ENCODE measurements at places on chromosomes 5 and 9. TPM values are rescaled to one million over a fixed set of nuclear protein-coding genes. Genes with fewer than 3 reads are reported as not detected.

Gene FAM163B
- total RNA-seq: not detected

Gene RNF224
- total RNA-seq: not detected

Gene INSL6
- not detected for total RNA-seq

Gene NNT
- total RNA-seq: 27.2 TPM

Gene CDH10
- total RNA-seq: 1.6 TPM

Gene PCDHA11
- not detected for total RNA-seq

Gene FSTL4
- total RNA-seq: not detected

DNA sequence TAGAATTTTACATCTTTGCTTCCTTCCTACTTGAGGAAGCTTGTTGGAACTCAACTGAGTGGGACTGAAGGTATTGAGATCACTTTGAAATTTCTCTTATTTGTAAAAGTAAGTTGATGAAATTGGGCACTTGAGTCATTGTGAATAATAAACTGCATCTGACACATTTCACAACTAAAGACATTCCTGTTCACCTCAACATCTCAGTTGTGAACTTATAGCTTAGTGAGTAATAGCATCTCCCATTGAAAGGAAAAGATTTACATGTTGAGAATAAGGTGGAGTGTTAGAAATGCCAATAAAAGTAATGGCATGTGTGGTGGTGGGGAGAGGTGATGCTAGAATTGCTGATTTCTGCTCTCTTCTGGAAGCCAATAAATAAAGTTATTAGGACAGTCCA is 145.0 kb downstream of the SLC24A2 start:
- DNase-seq: no peak

DNA sequence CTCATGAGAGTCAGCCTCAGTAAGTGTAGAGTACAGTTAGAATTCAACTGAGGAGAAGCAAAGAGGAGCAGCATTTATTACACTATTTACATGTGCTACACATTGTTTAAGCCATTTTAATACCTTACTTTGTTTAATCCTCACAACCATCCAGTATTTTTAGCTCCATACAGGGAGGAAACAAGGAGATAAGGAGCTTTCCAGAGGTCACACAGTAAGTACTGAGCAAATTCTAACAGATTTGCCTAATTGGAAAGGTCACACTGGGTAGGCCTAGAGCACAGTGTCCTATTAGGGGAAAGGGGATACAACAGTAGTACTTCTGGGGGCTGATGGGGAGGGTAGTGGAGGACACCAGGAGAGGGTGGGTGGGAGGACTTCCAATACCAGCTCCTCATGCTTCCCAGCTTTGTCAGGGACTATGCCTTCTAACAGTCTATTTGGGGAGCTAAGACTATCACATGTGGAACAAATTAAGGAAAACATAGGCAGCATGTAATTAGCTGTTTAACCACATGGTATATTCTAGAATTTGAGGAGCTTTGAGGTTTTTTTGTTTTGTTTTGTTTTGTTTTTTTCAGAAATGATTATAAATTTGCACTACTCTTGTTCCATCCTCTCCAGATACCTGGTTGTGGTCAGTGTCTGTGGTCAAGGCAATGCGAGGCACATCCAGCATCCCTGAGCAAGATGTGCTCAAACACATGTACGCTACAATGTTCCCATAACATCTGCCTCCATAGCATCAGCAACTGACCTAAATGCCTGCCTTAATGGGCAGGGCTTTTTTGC is 96.0 kb upstream of the SLC12A2 start:
- DNase-seq: peak; percentile 12

GRCh38 chr5:1264211-1264610 is 30.7 kb downstream of the TERT start:
- no peak for DNase-seq

GRCh38 chr5:10700516-10700915 is 60.5 kb downstream of the DAP start:
- no peak for DNase-seq

DNA sequence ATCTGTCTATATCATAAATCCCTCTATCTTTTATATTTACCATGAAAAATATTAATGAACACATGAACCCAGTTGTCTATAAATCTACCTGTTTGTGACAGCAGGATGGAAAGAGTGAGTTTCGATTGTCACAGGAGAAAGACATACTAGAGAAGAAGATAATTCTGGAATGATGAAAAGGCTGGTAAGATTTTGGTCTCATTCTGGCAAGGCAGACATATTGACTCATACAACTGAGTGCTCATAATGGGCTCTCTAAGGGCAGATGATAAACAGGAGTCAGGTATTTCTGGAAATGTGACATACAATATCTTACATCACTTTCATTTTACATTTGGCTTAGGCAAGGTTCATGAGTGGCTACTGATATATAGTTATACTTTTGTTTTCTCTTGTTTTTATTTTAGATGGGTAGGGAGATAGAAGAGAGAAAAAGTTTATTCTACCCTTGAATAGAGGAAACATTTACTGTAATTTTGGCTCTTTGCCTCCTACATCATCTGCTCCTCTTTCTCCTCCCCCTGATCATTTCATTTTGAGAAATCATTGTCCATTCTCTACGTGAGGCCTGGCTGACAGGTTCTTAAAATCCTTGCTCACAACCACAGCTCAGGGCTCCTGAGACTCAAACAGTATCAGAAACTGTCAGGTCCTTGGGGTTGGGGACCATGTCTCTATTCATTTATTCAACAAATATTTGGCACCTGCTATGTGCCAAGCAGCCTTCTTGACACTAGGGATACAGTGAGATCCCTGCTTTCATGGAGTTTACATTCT is 14.4 kb downstream of the ELOVL7 start:
- DNase-seq: no peak

GRCh38 chr9:71403106-71403505 is 281.7 kb upstream of the TRPM3 start:
- DNase-seq: no peak

GRCh38 chr5:114727358-114727757 is 365.5 kb downstream of the KCNN2 start:
- DNase-seq: no peak

GRCh38 chr9:77588271-77588937 is 59.7 kb downstream of the GNA14 start:
- peak; percentile 90 for DNase-seq

GRCh38 chr5:159341906-159342310 is 11.6 kb upstream of the IL12B start:
- DNase-seq: peak; percentile 93

DNA sequence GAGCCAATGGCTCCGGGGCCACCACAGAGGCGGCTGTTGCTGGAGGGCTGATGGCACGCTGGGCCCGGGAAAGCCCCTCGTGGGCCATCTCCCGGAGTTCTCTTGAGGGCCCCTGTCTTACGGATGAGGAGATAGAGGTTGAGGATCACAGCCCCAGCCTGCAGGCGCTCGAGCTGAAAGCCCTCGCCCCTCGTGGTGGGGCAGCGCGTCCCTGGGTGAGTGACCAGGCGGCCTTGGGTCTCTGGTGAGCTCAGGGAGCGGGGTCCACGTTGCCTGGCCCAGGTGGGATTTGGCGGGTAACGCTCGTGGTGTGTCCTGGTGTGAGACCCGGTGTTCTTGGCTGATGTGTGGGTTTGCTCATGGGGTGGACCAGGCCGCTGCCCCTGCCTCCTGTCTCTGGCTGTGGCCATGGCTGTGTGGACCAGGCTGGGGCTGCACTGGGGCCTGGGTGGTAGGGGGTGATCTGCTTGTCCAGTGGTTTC is 38.9 kb downstream of the RXRA start:
- DNase-seq: no peak

DNA sequence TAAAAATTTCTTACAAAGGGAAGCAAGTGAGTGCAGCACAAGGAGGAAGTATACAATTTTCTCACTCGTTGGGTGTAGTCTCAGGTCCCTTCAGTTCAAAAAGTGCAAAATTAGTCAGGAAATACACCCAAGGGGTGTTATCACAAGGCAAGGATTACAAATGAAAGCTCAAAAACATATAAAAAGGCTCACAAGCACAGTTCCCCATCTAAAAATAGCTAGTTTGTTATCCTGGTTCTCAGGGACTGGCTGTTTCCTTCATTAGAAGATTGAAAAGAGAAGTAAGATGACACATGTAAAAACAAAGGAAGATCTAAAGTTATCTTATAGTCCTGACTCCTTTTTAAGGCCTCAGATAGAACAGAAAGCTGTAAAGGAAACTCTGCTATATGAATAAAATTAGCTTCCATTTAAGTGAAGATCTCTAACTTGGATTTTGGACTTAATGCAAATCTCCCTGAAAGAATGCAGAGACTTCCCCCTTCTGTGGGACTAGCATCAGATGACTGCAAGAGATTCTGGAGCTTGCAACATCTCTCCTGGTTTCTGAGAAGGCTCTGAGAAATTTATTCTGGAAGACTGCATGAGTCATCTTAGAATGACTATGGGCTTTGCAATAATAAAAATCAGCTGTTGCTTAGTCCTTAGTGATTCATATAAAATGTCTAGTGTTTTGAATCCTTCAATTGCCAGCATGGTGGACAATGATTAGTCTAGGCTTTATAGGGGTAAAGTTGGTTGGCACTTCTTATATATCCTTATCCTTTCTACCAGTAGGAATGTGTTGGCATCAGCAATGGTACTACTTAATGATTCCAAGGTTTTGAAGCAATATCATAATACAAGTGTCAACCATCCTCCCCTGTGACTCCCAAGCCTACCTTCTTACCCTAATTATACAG is 25.4 kb downstream of the DAB2 start:
- DNase-seq: peak; percentile 98

DNA sequence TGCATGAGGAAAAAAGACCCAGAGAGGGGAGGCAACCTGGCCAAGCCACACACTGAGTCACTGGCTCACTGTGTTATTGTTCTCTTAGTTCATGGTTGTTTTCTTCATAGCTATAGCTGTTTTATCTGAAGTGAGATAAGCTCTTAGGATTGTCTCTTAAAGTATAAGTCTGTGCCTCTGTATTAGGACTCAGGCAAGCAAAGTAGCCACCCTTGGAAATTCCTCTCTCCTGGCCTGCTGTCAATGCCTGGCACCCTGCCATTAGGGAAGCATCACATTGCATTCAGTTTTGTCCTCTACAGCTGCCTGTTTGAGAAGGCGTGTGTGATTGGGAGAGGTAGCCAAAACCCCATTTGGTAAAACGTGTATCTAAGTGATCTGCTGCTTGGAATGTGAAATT is 147.4 kb upstream of the GLRA1 start:
- no peak for DNase-seq

GRCh38 chr5:160061770-160062169 is 52.8 kb downstream of the TTC1 start:
- no peak for DNase-seq

GRCh38 chr5:174329738-174330137 is 284.2 kb downstream of the NSG2 start:
- DNase-seq: peak; percentile 25

DNA sequence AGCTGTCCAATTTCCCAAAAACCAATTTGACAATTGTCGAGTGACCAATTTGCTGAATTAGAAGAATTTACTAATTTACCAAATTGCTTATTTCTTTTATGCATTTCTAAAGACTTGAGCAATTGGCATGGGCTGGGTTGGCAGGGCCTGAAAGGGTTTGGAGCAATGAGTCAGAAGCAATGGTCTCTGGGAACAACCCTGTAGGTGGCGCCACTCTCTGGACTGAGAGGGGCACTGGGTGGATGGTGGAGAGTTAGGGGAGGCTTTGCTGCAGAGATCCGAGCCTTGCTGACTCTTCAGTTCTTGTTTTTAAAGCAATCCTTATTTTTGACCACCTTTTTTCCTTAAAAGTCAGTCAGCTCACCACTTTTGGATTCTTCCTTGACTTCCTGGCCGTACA is 71.5 kb upstream of the RPS23 start:
- peak; percentile 72 for DNase-seq

DNA sequence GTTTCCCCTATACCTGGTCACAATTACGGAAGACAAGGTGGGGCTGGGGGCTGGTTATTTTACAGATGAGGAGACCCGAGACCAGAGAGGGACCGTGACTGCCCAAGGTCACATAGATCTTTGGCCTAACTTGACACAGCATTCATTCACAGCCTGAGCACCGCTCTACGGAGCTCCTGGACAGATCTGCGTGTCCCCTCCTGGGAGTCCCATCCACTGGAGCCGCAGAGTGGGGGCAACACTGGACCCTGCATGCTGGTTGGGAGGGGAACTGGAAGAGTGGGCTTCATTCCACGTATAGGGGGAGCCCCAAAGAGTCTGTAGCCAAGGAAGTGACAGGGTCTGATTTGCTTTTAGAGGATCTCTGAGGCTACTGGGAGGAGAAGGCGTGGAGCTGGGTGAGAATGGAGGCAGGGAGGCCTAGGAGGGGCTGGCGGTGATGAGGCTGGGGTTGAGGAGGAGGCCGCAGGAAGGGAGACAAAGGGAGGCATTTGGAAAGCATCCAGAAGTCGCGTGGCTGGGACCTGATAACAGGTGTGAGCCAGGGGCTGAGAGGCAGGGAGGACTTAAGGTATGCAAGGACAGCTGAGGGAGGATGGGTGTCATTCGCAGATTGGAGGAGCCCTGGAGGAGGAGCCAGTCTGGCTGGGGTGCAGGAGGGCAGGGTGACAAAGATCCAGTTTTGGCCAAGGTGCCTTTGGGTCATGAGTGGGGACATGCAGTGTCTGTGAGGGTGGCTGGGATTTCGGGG is 64.3 kb upstream of the IER5L start:
- no peak for DNase-seq

DNA sequence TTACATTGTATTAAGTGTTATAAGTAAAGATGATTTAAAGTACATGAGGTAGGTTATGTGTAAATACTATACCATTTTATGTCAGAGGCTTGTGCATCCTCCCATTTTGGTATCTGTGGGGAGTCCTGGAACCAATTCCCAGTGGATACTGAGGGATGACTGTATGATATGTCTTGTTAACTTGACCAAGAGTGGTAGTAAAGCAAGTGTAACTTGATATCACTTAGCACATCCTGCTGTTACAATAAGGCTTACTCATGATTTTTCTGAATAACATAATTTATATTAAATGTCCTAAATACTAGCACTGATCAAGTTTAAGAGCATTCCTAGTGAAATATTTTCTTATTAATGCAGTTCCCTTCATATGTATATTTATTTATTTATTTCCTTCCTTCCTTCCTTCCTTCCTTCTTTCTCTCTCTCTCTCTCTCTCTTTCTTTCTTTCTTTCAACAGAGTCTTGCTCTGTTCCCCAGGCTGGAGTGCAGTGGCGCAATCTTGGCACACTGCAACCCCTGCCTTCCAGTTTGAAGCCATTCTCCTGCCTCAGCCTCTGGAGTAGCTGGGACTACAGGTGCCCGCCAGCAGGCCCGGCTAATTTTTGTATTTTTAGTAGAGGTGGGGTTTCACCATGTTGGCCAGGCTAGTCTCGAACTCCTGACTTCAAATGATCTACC is 7.5 kb downstream of the NDFIP1 start:
- DNase-seq: peak; percentile 69

- no peak for DNase-seq
Measured at GRCh38 chr9:130751631-130752355, 58.2 kb downstream of the EXOSC2 start.

DNA sequence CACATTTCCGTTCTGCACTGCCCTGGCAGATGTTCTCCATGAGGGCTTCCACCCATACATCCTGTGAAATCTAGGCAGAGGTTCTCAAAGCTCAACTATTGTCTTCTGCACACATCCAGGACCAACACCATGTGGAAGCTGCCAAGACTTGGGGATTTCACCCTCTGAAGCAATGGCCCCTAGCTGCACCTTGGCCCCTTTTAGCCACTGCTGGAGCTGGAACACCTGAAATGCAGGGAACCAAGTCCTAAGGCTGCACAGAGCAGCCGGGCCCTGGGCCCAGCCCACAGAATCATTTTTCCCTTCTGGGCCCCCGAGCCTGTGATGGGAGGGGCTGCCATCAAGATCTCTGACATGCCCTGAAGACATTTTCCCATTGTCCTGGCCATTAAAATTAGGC is 228.7 kb downstream of the ANXA1 start:
- DNase-seq: no peak

GRCh38 chr5:154776167-154776566 is 21.0 kb downstream of the LARP1 start:
- no peak for DNase-seq

Measured in GM23248 (cell line).